ENCODE measurements at places on chromosomes 7 and 10.

DNA sequence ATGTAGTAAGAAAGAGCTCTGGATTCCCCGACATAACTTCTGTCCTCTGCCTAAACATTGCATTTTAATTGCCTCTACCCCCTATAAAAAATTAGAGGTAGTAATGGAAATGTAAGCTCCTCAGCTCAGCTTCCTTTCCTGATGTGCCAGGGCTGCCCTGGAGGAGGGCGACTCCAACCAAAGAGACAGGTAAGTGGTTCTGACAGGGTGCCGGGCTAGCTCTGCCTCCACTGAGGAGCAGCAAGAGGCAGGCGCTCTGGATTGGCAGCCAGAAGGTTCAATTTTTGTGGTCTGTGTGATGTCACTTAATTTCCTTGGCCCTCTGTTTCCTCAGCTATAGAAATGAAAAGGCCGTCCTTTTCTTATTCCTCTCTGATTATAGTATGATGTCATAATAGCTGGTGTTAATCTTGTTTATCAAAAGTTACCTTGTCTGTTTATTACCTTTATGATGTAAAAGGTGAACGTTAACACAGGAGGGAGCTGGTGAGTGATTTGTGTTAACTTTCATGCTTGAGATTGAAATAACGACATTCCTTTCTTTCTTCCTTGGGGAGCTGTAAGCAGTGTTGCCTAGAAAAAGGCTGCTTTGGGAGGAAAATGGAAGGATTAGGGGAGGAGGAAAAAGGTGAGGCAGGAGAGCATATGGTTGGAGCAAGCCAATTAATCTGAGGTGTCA, 51.8 kb downstream of the ANLN start:
- DNase-seq: no peak

DNA sequence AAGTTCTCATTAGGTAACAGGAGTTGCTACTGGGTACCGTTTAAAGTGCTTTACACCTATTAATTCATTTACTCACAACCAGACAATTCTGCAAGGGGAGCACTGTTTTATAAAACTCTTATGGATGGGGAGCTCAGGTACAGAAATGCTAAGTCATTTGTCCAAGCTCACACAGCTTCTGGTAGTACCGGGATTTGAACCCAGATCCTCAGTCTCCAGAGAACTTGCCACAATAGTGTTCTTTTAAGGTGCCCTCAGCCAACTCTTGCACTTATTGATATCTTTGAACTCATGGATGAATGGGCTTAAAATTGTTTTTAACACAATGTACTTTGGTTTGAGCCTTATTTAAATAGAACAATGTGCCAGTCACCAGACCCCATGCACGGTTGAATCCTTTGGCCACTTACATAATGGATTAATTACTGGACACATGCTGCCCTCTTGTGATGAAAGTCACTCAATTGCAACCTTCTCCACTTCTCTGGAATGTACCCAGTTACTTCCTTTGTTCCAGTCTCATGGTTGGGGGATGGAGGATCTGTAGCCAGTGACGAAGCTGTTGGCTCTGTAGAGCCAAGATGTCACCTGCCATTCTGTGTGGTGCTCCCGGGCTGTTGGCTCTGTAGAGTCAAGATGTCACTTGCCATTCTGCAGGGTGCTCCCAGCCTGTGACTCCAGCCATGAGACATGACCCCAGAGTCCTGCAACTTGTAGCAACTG, 65.6 kb downstream of the NOD1 start:
- no peak for DNase-seq

GRCh38 chr10:49056356-49056755, 59.0 kb downstream of the VSTM4 start:
- DNase-seq: no peak

DNA sequence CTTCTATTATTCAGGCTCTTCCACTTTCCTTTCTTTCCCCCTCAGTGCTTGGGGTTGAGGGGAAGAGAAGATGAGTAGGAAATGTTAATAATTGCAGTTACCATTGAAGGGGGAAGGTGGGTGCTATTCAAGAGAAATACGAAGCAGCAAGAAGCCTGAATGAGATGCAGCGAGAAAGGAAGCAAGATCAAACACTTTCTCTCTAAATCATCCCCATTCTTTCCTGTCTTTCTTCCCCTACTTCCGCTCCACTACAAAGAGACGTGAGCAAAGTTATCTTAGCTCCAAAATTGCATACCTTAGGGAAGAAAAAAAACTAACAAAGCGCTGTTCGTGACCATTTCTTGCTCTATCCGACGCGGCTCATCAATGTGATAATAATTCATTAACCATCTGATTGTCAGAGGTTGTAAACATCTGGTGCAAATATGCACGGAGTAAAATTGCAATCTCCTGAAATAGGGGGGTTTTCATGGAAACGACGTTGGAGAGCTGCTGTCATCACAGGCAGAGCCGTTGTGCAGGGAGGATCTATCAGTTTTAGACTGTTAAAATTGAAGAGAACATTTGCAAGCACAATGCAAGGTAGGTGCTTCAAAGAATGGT, 15.2 kb upstream of the PARD3 start:
- DNase-seq: no peak

GRCh38 chr10:125104559-125104958, 55.8 kb downstream of the CTBP2 start:
- no peak for DNase-seq

GRCh38 chr10:3435671-3436070, 263.1 kb upstream of the PITRM1 start:
- no peak for DNase-seq

- no peak for DNase-seq
Measured at GRCh38 chr7:154861589-154861988, 141.3 kb downstream of the PAXIP1 start.

DNA sequence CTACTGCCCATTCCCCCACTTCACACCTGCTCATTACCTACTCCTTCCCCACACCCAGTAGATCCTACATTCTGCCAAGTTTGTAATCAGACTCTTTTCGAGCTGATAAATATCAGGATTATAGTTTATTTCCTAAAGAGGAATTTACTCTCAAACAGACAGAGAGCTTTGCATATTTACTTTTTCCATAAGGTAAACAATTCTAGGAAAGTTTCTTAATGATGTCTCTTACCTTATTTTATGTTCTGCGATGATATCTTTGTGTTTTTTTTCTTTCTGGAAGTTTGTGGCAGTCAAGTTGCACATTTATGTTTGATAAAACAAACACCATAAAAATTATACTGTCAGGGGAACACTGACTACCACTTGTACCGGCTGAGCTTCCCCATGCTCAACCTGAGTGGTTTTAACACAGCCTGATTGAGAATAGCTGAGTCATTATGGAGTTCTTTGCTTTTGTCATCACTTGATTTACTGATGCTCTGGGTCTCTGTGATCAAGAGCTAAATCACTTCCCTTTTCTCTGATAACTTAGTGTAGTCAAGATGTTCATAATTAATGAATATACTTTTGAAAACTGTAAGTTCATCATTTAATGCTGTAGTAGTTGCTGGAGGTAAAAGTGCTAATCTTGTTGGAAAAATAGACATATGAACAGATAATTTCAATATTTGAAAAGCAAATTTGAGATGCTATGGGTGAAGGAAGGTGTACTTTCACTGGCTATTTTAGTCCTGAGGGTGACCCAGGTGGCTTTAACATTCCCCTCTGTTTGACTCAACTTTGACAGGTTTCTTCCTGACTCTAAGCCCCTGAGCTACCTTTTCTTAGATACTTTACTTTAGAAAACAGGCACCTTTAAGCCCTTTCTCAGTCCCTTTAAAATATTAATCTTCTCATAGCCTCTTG, 1034.5 kb upstream of the LRRTM3 start:
- no peak for DNase-seq

- no peak for DNase-seq
Measured at GRCh38 chr7:45892407-45893035, 4.2 kb downstream of the IGFBP1 start.

DNA sequence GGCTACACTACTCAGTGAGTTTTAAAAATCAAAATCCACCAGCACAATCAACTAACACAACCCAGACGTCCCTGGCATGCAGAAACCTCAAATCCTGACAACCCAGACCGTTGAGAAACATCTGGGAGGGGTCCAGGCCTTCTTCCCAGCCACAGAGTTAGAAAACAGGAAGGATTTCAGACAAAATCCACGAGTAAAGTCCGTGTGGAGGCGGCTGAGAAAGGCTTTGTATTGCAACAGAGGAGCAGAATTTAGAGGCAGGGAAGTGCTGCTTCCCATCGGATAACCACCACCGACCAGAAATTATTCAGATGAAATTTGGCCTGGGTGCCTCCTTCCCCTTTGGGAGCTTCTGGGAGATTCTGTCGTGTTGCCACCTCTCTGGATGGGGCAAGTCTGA, 61.5 kb downstream of the TNS3 start:
- DNase-seq: no peak

DNA sequence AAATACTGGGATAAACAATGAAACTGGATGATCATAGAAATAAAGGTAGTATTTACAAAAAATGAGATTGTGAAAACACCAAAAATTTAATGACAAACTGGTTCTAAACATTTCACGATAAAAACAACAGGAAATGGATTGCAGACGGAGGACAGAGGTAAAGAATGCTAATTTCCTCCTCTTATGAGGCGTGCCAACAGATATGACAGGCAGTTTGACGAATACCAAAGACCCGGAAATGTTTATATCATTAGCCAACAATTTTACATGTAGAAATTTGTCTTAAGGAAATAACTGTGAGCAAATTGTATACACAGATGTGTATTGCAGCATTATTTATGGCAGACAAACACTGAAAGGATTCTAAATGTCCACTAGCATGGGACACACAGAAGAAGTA, 162.0 kb upstream of the MGMT start:
- no peak for DNase-seq

DNA sequence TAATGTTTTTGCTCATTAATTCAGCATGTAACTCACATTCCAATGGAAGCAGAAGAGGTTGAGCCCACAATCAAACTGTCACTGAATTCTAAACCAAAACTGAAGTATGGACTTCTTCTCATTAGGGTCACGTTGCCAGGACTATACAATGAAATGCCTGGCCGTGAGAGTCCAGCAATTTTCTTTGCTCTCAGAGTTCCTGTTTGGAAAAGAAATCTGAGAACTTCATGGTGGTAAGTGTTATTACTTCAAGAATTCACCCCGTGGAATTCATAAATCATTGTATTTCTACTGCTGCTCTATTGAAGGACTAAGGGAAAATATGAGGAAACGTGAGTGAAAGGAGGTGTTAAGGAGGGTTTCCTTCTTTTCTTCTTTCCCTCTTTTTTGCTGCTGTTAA, 441.8 kb upstream of the AKR1E2 start:
- no peak for DNase-seq

GRCh38 chr7:144834641-144835144, 1.2 kb downstream of the TPK1 start:
- DNase-seq: peak; percentile 19

GRCh38 chr10:61028861-61029361, 84.9 kb upstream of the RHOBTB1 start:
- DNase-seq: no peak

- no peak for DNase-seq
Measured at GRCh38 chr7:99822731-99823718, 4.8 kb upstream of the CYP3A43 start.

DNA sequence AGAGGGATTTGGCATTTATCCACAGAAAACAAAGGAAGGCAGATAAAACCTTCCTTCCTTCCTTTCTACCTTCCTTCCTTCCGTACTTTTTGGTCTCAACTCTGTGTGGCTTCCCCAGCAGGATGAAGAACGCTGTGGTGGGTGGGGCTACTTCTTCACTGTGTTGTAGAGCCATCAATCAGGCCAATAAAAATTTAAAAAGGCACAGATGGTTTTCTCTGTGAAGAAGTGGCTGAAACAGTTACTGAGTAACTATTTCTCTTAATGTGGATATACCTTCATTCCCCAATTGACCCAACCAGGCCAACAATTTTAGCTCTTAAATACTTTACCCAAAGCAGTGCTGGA, 75.8 kb downstream of the ZNF92 start:
- no peak for DNase-seq

DNA sequence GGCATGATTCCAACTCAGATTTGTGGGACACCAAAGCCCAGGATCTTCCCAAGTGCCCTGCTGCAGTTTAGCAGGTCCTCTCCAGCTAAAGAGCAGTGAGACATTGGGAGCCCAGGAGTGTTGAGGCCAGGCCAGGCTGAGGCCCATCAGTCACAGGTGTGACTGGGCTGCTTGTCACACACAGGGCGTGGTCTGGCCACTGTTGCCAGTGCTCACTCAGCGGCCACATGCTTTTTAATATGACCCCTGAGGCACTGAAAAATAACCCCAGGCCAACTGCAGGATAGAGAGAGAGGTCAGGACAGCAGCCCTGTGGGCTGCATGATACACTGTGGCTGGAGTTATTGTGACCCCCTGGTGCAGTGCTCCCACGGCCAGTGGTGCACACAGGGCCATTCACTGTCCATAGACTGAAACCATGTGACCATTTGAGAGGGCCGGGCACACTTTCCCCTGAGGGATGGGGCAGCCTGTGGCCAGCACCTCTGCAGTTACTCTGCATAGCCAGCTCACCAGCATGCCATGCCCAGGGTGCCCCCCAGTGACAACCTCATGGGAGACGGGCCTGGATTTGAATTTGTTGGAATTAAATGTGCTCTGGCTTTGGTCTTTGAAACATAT, 4.2 kb downstream of the GDF2 start:
- no peak for DNase-seq

- no peak for DNase-seq
Measured at GRCh38 chr10:109359316-109359715, 564.0 kb downstream of the XPNPEP1 start.

DNA sequence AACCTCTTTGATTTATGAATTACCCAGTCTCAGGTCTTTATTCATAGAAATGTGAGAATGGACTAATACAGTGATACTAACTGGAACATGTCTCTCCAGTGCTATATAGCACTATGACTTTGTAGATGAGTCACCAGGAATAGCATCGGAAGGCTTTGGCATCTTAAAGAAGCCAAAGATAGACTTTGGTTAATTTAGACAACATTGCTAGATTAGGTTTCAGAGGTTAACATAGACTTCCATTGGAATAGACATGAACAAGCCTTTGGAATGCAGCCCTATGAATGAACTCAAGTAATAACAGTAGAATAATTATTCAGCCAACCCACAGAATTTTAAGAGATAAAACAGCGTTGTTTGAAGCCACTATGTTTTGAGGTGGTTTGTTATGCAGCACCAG, 169.2 kb downstream of the HGF start:
- no peak for DNase-seq

- no peak for DNase-seq
Measured at GRCh38 chr7:87934699-87935383, 790 bp downstream of the ADAM22 start.
